ENCODE measurements at places on chromosomes 1 and 21.

DNA sequence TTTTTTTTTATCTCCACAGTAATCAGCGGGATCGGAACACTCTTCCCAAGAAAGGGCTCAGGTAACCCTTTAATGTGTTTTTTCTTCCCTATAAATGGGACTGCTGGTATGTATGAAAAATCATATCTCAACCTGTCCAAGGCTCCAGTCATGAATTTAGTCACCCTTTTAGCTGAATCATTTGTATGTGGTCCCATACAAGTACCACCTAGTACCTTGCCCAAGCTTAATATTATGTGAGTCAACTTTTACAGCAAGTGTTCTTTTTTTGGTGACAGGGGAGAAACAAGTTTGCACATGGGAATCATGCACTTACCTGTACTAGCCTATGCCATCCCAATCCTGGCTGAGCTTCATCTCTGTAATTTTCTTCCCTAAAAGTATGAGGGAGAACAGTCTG is 43.7 kb upstream of the IPO9 start:
- DNase-seq: no peak

GRCh38 chr1:84374991-84375696 is 23.1 kb upstream of the DNASE2B start:
- DNase-seq: no peak

- no peak for DNase-seq
Observed at GRCh38 chr1:211653293-211653692, 22.1 kb downstream of the NEK2 start.

- no peak for DNase-seq
Observed at GRCh38 chr1:208061632-208062031, 150.7 kb upstream of the CD34 start.

DNA sequence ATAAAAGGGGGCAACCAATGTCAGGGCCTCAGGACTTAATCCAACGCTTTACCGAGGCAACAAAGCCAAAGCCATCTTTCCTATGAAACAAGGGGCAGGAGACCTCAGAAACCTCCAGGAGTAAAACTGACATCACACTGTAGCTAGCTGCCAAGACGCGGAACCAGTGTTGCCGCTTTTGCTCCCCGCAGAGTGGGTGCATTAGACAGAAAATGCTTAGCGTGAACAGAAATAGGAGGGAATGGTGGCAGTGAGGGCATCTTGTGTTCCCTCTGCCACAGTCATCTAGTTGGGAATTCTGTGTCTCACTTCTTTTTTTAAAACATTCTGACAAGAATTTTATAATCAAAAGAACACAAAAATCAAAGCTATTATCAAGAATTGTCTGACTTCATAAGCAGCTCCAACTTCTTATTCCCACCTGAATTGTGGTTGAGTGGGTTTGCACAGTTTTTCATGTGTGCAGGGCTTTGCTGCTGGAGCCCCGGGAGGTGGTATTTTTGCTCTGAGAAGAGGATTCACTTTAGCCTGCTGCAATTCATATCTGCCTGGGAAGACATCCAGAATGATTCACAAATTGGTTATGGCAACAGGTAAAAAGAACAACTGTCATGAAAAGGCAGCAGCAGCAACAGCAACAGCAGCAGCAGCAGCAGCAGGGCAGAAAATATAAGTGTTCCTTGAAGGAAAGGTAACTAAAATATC is 82.2 kb upstream of the DIRAS3 start:
- DNase-seq: no peak

- no peak for DNase-seq
Observed at GRCh38 chr1:21725748-21726392, 56.7 kb upstream of the RAP1GAP start.

GRCh38 chr21:18705971-18706370 is 302.4 kb upstream of the TMPRSS15 start:
- DNase-seq: no peak
